Sigmoid colon (tissue), 7 donors: ENCODE measurements at places on chromosomes 3 and 15. TPM values are rescaled to one million over a fixed set of nuclear protein-coding genes. Genes with fewer than 3 reads are reported as not detected.

The PPP4R2 gene
- 28.8 TPM for total RNA-seq

The MKRN2OS gene
- total RNA-seq, result not detected

- H3K4me3 ChIP-seq, result no peak overlapping the region
- no peak overlapping the region for H3K27ac ChIP-seq
- H3K36me3 ChIP-seq, result no peaks in the 10 kb centered on the region
- no peaks in the 10 kb centered on the region for H3K27me3 ChIP-seq
- no peak for DNase-seq
Measured at GRCh38 chr15:100297812-100298211, 44.0 kb downstream of the ADAMTS17 start.

- DNase-seq, result no peak
- no peak overlapping the region for H3K27ac ChIP-seq
- H3K4me1 ChIP-seq, result no peaks in the 10 kb centered on the region
- H3K36me3 ChIP-seq, result no peaks in the 10 kb centered on the region
Measured at GRCh38 chr15:76401285-76401684, 64.7 kb downstream of the ISL2 start.
